ENCODE measurements at places on chromosomes 7 and 10. TPM values are rescaled to one million over a fixed set of nuclear protein-coding genes. Genes with fewer than 3 reads are reported as not detected.

- peaks cover 36% of the 10 kb centered on the region for H3K27me3 ChIP-seq
- peak overlapping the region; percentile 66 for H3K4me3 ChIP-seq
- DNase-seq = peak; percentile 45
These were observed 692 bp downstream of the NEURL1 start for GRCh38 chr10:103493916-103494877.

- no peaks in the 10 kb centered on the region for H3K27me3 ChIP-seq
- DNase-seq = no peak
- H3K4me3 ChIP-seq = no peak overlapping the region
These were observed 6.4 kb upstream of the ZNF862 start for GRCh38 chr7:149831741-149832219.

GRCh38 chr7:132191418-132191817 is 384.9 kb downstream of the PLXNA4 start:
- no peaks in the 10 kb centered on the region for H3K36me3 ChIP-seq
- no peak for DNase-seq
- H3K27me3 ChIP-seq = 0 out of 2 replicates have a peak, but pooled peaks cover 11% of the 10 kb centered on the region
- no peak overlapping the region for H3K27ac ChIP-seq

DNA sequence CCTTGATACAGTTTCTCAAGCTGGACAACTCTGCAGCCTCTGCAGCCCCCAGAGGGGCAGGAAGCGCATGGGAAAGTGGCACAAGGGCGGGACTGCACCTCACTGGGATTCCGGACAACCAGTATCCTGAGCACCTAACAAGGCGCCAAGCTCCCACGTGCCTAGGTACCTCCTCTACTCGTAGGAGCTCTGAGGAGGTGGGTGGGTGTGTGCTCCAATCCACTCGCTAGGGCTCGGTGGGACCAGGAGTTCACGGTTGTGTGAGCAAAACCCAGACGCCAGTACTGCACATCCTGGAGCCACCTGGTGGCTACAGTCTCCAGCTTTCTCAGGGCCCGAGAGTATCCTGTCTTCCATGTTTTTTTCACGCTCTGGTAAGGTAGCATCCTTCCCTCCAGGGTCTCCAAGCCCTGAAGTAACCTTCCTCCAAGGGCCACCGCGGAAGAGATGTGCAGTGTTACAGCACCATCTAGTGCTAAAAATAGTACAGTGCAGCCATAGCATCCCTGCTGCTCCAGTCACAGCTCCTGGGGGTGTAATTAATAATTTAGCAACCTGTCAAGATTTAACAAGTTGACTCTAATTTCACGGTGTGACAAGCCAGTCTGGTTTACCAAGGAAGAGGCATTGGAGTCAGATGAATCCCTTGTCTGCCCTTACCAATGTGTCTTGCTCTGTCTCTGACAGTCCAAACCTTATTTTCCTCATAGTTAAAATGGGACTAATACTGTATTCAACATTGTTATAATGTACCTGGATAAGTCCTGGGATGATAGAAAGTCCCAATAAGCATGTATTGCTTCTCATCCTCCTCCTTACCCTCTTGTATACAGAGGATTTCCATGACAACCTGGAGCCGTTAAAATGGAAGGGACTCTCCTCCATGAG is 70.4 kb downstream of the HERPUD2 start:
- H3K36me3 ChIP-seq = 0 out of 2 replicates have a peak, but pooled peaks cover 7% of the 10 kb centered on the region
- no peak overlapping the region for H3K27ac ChIP-seq
- no peaks in the 10 kb centered on the region for H3K4me1 ChIP-seq
- peak; percentile 49 for DNase-seq
- no peak overlapping the region for H3K4me3 ChIP-seq

- H3K27me3 ChIP-seq = no peaks in the 10 kb centered on the region
- DNase-seq = no peak
- H3K4me1 ChIP-seq = peaks cover 17% of the 10 kb centered on the region
- H3K27ac ChIP-seq = peak overlapping the region; percentile 90
- no peaks in the 10 kb centered on the region for H3K36me3 ChIP-seq
These were observed 393 bp upstream of the DNAJC1 start for GRCh38 chr10:22003964-22004281.

DNA sequence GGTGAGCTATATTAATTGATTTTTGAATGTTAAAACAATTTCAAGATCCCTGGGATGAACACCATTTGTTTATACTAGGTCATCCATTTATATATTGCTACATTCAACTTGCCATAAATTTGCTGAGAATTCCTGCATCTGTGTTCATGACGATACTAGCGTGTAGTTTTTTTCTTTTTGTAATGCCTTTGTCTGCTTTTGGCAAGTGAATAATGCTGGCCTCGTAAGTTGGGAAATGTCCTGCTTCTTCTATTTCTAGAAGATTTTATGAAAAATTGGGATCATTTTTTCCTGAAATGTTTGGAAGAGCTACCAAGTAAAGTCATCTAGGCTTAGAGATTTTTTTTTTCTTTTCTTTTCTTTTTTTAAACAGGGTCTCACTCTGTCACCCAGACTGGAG is 12.9 kb upstream of the MEST start:
- no peaks in the 10 kb centered on the region for H3K4me1 ChIP-seq
- no peak for DNase-seq
- no peak overlapping the region for H3K4me3 ChIP-seq
- H3K36me3 ChIP-seq = no peaks in the 10 kb centered on the region
- H3K27me3 ChIP-seq = 0 out of 2 replicates have a peak, but pooled peaks cover 2% of the 10 kb centered on the region

The SH2B2 gene
- total RNA-seq = 7.1 TPM

The GRM3 gene
- not detected for total RNA-seq

The OR6V1 gene
- total RNA-seq = not detected

The ASB10 gene
- total RNA-seq = not detected

The TRIM4 gene
- 34.5 TPM for total RNA-seq

The CYP2C19 gene
- not detected for total RNA-seq

The SPDYE2 gene
- total RNA-seq = not detected

The ADCY1 gene
- total RNA-seq = not detected
